OCI-LY7 (cell line): ENCODE measurements at places on chromosomes 11 and 22. TPM values are rescaled to one million over a fixed set of nuclear protein-coding genes. Genes with fewer than 3 reads are reported as not detected.

- no peak for DNase-seq
These were observed 166.3 kb upstream of the ZC3H12C start for GRCh38 chr11:109926941-109927340.

DNA sequence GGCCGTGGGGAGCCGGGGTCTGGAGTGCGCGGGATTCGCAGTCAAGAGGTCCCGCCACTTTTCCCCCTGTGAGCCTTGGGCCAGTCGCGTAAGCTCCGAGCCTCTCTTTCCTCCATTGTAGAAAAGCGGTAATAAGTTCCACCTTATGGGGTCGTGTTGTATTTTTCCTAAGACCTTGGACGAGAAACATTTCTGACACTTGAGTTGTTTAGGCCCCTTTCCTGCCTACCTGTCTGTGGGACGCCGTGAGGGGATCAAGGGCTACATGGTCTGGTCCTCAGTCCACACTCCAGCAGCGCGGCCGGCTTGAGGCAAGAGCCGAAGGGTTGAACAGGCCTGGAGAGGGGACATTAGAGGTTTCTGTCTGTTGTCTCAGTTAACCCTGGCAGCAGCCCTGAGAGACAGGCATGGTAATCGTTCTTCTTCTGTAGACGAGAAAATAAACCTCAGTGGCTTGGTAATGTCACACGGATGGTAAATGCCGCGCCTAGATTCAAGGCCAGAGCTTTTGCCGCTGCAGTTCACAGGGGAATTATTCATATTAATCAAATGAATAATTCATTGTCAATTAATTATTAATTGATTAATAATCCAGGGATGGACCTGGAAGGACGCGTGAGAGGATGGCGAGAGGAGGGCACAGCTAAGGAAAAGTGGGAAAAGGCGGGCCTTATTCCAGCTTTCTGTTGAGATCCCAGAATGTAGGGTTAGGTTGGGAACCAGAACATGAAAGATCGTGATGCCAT is 545 bp downstream of the FEN1 start:
- DNase-seq, result no peak

DNA sequence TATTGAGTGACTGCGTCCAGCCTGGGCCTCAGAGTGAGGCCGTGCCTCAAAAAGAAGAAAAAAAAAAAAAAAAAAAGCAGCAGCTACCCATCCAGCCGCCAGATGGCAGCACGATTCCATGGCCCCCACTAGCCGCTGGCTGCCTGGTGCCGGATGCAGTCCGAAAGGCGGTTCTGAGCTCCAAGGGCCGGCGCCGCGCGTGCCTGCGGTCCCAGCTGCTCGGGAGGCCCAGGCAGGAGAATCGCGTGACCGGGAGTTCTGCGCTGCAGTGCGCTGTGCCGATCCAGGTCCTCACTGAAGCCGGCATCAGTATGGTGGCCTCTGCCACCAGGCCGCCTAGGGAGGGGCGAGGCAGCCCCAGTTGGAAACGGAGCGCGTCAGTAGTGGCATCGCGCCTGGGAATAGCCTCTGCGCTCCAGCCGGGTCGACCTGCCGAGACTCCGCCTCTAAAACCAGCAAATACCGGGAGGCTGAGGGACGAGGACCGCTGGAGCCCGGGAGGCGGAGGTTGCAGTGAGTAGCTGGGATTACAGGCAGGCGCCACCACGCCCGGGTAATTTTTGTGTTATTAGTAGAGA is 19.3 kb downstream of the SCARF2 start:
- peak; percentile 71 for DNase-seq

DNA sequence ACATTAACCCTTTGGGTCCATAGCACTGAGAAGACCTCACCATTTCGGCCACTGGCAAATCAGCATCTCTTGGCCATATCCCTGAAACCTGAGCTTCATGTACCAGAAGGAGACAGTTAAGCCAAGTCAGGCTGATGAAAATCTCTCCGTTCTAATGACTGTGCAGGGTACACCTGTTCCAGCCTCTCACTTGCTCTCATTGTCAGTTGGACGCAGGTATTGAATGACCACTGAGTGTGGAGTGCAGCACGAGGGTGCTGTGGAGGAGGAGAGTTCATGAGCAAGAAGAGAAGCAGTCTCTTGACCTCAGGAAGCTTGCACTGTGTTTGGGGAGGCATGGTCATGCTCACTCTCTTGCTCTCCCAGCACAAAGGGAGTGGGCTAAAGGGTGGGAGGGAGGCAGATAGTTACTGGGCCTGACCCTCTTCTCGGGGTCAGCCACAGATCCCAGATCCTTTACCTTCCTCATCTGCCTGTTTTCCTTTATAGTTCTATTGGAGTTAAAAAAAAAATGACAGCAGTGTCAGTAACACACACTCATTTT is 65.2 kb downstream of the ZBTB16 start:
- DNase-seq, result no peak

DNA sequence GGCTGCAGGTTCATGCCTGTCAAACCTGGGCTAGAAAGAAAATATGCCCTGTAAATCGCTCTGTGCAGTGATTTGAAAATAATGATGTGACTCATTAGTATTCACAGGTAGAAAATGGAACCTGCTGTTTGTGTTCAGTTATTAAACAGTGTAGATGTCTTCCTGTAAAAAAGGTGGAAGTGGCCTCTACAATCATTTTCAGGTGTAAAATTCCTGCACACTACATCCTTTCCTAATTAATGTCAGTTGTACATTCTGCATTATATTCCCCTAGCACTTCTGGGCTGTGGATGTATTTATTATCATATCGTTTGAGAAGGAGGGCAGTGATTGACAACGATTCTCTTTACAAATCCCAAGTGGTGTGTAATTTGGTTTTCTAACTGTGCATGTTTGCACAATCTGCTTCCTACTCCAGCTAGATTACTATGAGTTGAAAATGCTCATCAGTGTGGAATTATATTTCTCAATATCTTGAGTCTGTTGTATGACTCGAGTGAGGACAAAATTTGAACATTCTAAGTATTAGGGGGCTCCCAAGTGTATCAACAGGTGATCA is 454.0 kb upstream of the DDI1 start:
- no peak for DNase-seq

DNA sequence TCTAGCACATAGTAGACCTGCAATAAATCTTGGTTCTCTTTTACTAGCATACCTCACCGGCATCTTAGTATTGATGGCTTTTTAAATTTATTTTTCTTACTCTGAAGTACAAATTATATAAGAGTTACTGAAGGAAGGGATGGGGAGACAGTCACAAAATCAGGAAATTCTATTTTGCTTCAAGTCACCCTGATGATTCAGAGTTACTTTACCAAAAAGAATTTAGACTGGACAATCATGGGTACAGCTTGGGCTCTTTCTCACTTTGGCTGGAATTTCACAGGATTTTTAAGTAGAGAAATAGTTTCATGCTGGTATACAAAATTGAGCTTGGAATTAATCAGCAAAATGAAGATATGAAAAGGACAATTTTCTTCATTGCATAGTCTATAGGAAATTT is 919.2 kb downstream of the METTL15 start:
- no peak for DNase-seq

DNA sequence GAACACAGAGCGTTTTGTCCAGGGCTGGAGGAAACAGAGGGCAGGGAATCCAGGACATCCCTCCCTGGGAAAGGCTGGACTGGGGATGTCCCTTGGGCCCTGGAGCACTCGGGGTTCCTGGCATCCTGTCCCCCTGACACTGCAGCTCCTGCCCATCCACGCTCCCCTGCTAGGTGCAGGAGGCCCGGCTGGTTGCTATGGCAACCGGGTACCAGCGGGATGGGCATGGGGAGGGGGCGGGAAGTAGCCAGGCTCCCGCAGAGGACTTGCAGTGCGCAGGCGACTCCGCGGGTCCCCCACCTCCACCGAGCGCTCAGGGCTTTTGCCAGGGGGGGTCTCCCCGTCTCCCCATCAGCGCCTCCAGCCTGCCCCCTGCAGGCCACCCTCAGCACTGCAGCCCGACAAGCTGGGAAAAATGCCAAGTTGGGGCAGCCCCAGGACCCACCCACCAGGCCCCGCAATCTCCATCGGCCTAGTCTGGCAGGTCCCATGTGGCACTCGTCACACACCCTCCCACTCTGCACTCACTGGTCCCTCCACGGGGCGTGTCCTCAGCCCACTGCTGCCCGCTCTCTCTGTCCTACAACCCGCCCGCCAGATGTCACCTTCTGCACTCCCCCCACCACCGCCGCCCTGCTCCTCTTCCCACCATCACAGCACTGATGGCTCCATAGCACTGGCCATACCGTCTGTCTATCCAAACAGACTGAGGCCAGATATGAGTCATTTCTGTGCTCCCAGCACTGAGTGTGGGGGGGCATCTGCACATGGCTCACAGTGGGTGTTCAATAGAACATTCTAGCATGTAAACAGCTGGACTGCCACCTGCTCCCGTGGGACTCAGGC is 31.5 kb downstream of the KIAA0930 start:
- no peak for DNase-seq

DNA sequence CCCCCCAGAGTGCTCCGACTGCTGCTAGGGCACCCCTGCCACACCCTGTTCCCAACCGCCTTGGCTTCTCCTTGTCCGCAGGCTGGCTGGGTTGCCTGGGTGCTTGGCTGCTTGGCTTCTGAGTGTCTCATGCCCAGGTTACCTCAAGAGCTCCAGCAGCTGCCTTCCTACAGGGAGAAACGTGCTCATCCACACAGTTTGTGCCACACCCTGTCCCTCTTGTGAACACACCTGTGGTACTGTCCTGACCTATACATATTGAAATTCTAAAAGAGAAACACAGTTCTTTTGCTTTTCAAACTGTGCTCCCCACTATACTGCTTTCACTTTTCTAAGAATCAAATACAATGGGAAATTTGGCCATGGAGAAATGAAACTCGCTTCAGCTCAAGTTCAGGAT is 191.4 kb downstream of the DBX1 start:
- DNase-seq, result no peak

DNA sequence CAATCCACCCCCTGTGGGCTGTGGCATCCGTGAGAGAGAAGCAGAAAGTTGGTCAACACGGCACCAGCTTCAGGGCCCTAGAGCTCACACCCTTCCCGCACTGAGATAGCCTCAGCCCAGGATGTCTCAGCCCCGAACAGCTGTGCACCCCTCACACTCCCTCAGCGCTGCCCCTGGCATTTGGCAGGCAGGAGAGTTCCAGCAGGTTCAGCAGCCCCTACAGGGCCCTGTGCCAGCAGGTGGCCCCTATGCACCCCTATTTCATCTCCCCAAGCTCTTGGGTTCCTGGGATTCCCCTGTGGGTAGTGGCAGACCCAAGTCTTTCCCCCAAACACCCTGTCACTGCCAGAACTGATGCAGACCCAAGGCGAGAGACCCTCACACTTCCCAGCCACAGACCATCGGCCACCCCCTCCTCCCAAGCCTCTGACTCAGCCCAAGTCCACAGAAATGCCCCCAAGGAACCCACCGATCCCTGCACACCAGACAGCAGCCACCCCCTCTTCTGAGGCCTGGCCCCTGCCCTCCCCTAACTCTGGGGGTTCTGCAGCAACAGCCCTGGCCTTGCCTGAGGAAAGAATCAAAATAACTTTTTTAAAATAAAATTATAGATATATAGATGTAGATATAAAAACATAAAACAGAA is 183.6 kb downstream of the IGLL1 start:
- DNase-seq, result no peak

- DNase-seq, result no peak
These were observed 14.9 kb upstream of the SLC22A6 start for GRCh38 chr11:62999649-63000048.

DNA sequence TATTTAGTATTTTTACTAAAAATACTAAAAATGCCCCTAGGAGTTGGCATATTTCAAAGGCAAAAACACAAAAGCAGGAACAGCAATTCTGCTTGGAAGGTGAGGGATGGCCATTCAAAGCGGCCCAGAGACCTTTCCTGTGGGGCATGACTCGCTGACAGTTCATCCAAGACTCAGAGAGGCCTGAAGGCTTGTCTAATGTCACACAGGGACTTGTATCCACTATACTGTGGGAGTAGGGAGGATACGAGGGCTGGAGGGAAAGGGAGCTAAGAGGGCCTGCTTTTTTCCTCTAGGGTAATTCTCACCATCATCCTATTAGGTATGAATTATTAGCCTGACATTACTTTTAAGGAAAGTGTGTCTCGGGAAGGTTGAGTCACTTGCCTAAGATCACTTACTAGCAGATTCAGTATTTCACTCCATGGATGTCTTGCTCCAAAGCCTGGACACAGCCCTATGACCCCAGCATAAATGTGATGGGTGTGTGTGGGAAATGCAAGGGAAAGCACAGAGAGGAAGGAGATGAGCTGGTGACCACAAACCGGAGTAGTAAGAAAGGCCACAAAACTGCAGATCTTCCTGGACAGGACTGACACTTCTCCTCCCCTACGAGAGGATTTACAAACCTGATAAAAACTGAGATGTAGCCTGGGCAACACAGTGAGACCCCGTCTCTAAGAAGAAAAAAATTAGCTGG is 16.7 kb upstream of the UCP3 start:
- no peak for DNase-seq

DNA sequence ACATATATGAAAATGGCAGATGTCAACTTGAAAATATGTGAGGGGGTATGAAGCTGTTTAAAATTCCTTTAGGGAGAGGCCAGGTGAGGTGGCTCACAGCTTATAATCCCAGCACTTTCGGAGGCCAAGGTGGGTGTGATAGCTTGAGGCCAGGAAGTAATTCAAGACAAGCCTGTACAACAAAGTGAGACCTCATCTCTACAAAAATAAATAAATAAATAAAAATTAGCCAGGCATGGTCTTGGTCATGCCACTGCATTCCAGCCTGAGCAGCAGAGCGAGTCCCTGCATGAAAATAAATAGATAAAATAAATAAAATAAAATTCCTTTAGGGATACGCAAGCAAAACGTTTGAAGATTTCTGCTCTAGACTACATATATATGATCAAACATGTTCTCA is 38.1 kb upstream of the FAM181B start:
- DNase-seq, result no peak

- DNase-seq, result no peak
These were observed 11.1 kb downstream of the EMSY start for GRCh38 chr11:76455931-76456330.

DNA sequence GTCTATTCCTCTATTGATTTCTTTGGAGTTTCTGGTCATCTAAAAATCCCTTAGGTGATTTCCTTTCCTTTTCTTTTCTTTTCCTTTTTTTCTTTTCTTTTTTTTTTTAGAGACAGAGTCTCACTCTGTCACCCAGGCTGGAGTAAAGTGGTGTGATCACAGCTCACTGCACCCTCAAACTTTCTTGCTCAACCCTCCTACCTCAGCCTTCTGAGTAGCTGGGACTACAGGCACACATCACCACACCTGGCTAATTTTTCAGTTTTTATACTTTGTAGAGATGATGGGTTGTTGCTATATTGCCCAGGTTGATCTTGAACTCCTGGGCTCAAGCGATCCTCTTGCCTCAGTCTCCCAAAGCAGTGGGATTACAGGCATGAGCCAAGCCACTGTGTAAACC is 1.9 kb upstream of the C11orf52 start:
- DNase-seq, result no peak

- DNase-seq, result no peak
These were observed 75.8 kb downstream of the GAS2 start for GRCh38 chr11:22742157-22742613.

- no peak for DNase-seq
These were observed 36.5 kb upstream of the TOLLIP start for GRCh38 chr11:1345737-1346513.

- no peak for DNase-seq
These were observed 129.9 kb upstream of the TTC12 start for GRCh38 chr11:113184498-113184897.

KRTAP5-2 gene
- total RNA-seq, result not detected in 2 replicates

APOA4 gene
- not detected in 2 replicates for total RNA-seq

PRDX5 gene
- total RNA-seq, result 168 and 217 TPM in 2 replicates

COMMD9 gene
- total RNA-seq, result 46.8 and 48.3 TPM in 2 replicates

KDM4E gene
- not detected in 2 replicates for total RNA-seq

SMPD1 gene
- 11.5 and 11.9 TPM in 2 replicates for total RNA-seq

ZBTB16 gene
- total RNA-seq, result not detected in 2 replicates

INSC gene
- not detected in 2 replicates for total RNA-seq

OVOL1 gene
- not detected in 2 replicates for total RNA-seq

SCARF2 gene
- total RNA-seq, result 2.2 and 3.2 TPM in 2 replicates

F2 gene
- total RNA-seq, result 0.48 TPM in 1 of 2 replicates, not detected in the other

TNNT3 gene
- total RNA-seq, result 4.7 and 5.8 TPM in 2 replicates

APOL4 gene
- total RNA-seq, result not detected in 2 replicates
